Endodermal cell (in vitro differentiated cells): ENCODE measurements at places on chromosomes 11 and 22. TPM values are rescaled to one million over a fixed set of nuclear protein-coding genes. Genes with fewer than 3 reads are reported as not detected.

GRCh38 chr11:68942751-68943271 is 38.0 kb downstream of the MRGPRD start:
- DNase-seq = no peak

DNA sequence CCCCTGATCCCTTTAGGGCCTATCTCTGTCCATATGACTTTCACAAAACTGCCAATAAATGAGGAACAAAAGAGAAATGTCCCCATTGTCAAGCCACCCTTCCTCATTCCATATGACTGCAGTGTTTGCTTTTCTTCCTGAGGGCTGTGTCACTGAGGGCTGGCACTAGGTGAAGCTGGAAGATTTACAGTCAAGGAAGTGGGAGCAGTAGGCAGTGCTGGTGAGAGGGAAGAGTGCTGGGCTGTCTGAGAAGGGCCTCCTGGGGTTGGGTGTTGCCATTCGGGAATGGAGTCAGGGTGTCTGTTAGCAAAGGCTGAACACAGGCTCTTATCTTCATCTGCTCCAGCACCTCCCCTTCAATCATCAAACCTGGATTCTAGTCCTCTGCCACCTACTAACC is 30.9 kb downstream of the INSC start:
- no peak for DNase-seq

GRCh38 chr22:29470159-29470855 is 9.7 kb upstream of the NEFH start:
- peak; percentile 98 for DNase-seq

DNA sequence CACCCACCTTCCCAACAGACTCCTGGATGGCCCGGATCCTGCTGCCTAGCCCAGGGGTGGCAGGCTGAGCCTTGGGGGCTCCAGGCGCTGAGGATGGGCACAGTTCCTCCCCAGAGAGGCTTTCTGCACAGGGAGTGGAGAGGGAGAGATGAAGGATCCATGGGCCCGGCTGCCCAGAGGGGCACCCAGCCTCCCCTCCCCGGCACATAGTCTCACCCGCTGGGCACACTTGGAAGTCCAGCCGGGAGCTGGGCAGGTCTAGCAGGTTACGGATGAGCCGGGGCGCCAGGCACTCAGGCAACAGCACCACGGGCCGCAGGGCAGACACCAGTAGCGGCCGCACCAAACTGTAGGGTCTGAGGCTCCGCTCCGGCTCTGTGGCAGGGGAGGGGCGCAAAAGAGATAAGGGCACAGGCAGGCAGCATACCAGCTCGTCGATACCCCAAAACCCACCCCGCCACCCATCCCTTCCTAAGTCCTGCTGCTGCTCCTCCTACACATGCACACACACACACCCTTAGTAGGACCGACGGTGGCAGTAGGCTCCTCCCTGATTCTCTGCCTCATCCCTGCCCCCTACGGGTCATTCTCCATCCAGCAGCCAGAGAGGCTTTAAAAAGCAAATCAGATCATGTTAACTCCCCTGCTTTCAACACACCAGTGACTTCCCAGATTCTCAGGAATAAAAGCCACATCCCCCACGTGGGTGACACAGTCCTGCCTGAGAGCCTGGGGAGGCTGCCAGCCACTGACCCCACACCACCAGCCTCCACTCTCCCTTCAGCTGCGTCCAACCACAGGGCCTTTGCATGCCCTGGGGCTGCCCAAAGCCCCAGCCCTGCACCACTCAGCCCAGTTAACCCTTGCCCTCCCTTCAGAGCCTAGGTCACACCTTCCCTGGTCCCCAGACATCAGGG is 6.5 kb upstream of the MFNG start:
- DNase-seq = peak; percentile 91

- DNase-seq = peak; percentile 77
Measured at GRCh38 chr11:85889676-85890579, 34.7 kb downstream of the CCDC83 start.

DNA sequence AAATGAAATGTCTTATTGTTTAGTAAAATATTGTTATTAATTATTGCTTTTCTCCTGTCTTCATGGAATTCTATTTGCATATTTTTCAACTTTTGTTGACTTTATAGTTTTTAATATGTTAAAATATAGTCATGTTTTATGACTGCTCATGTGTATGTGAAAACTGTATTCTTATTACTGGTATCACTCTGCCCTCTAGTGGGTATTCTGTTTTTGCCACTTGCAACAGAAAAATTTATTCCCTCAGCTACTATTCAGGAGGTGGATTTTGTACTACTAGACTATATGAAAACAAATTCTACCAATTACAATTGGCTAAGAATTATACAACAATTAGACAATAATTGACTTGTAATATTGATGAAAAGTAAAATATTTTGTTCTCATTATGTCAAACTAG is 45.0 kb downstream of the OR4C6 start:
- no peak for DNase-seq

DNA sequence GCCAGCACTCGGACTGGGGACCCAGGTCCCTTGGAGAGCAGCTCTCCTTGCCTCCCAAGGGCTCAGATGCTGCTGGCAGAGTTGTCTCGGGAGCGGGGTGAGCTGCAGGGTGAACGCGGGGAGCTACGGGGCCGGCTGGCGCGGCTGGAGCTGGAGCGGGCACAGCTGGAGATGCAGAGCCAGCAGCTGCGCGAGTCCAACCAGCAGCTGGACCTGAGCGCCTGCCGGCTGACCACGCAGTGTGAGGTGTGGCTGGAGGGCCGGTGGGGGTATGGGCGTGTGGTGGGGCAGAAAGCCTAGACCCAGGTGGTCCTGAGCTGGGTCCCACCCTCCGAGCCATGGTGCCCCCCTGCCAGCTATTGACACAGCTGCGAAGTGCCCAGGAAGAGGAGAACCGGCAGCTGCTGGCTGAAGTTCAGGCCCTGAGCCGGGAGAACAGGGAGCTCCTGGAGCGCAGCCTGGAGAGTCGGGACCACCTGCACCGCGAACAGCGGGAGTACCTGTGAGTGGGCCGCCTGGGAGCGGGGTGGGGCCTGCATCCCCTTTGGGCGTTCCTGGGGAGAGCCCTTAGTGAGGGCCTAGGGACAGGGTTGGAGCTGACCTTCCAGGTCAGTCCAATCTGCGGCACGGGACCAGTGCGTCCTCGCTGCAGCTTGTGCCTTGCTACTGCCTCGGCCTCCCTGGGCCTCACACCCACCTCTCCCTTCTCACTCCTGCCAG is 5.8 kb upstream of the RPS6KA4 start:
- no peak for DNase-seq

PKDREJ gene
- total RNA-seq = 0.02 and 0.04 TPM in 2 replicates

CLNS1A gene
- total RNA-seq = 128 to 151 TPM (median 131 TPM) in 3 replicates

TRIM6 gene
- 17.4 and 19.0 TPM in 2 replicates for total RNA-seq

SYT7 gene
- total RNA-seq = 2.0 to 3.8 TPM (median 2.6 TPM) in 3 replicates

OR5P2 gene
- 1.1 to 5.8 TPM (median 1.6 TPM) in 3 replicates for total RNA-seq

KLHL35 gene
- 1.3 TPM in 1 of 3 replicates, not detected in the others for total RNA-seq

TST gene
- total RNA-seq = 43.7 and 48.3 TPM in 2 replicates

POTEH gene
- total RNA-seq = not detected in 2 replicates

UBQLNL gene
- total RNA-seq = 0.20 TPM in 1 of 3 replicates, not detected in the others

USP2 gene
- 17.8 to 28.3 TPM (median 19.0 TPM) in 3 replicates for total RNA-seq
